ENCODE measurements at places on chromosomes 16 and 17.

- peak; percentile 26 for DNase-seq
Observed at GRCh38 chr16:997440-998051, 16.0 kb downstream of the SOX8 start.

- DNase-seq: peak; percentile 89
Observed at GRCh38 chr16:85819245-85819644, 19.8 kb downstream of the COX4I1 start.

GRCh38 chr17:71975331-71975801 is 145.5 kb upstream of the SOX9 start:
- peak; percentile 60 for DNase-seq

DNA sequence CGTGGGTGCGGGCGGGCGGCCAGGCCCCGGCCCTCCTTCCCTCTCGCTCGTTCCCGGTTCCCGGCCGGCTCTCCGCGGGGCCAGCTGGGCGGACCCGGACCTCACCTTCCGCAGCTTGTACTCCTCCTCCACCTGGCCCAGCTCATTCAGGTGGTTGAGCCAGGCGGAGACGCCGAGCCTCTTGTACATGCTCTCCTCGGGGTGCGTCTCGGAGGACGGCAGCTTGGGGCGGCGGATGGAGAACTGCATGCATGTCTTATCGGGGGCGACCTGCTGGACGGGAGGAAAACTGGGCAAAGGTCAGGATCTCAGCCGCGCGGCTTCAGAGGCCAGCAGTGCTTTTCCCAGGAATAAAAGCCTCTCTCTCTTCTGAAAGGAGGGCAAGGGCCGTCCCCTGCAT is 85.4 kb downstream of the TBC1D16 start:
- DNase-seq: no peak

- no peak for DNase-seq
Observed at GRCh38 chr16:72112452-72112792, 18.8 kb downstream of the DHX38 start.

DNA sequence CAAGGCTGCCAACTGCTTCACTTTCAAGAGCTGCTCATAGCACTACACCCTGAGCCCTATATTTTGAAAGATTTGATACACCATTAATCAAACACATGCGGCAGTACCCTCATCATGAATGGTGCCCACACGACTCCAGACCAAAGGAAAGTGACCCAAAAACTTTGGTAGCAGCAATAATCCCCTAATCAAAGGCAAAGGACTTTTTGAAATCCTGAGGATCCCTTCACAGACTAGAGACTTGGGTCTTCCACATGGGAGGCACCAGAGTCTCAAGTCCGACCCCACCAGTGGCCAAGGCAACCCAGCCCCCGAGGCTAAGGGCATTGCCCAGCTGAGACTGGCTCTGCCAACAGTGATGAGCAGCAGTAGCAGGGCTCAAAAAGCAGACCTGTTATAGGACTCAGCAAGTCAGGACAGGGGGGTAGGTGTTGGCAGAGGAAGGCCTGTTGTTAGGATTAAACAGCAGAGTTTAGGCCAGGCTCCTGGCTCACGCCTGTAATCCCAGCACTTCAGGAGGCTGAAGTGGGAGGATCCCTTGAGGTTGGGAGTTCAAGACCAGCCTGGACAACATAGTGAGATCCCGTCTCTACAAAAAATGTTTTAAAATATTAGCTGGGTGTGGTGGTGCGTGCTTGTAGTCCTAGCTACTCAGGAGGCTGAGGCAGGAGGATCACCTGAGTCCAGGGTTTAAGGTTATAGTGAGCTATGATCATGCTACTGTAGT is 3.2 kb downstream of the TRIM25 start:
- DNase-seq: no peak

GRCh38 chr16:57051696-57052228 is 40.6 kb upstream of the CPNE2 start:
- DNase-seq: no peak

- no peak for DNase-seq
Observed at GRCh38 chr16:84827897-84828296, 8.1 kb downstream of the CRISPLD2 start.

- DNase-seq: peak; percentile 48
Observed at GRCh38 chr17:41360296-41360995, 9.2 kb downstream of the KRT33B start.

DNA sequence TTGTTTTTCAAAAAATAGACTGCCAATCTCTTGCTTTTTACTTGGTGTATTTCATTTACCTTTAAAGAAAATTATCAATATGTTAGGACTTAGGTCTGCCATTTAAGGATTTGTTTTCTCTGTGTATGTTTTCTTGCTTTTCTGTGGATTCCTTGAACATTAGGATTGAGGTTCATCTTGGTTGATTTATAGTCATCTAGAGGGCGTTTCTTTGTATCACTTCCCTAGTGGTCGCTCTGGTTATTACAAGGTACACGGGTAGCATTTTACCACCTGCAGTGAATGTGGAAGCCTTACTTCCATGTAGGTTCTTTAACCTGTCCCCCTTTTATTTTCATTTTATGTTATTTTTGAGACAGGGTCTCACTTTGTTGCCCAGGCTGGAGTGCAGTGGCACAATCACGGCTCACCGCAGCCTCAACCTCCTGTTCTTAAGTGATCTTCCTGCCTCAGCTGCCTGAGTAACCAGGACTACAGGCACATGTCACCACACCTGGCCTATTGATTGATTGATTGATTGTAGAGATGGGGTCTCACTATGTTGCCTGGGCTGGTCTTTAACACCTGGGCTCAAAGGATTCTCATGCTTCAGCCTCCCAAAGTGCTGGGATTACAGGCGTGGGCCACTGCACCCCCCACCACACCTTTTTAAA is 35.2 kb upstream of the CBX4 start:
- peak; percentile 37 for DNase-seq

DNA sequence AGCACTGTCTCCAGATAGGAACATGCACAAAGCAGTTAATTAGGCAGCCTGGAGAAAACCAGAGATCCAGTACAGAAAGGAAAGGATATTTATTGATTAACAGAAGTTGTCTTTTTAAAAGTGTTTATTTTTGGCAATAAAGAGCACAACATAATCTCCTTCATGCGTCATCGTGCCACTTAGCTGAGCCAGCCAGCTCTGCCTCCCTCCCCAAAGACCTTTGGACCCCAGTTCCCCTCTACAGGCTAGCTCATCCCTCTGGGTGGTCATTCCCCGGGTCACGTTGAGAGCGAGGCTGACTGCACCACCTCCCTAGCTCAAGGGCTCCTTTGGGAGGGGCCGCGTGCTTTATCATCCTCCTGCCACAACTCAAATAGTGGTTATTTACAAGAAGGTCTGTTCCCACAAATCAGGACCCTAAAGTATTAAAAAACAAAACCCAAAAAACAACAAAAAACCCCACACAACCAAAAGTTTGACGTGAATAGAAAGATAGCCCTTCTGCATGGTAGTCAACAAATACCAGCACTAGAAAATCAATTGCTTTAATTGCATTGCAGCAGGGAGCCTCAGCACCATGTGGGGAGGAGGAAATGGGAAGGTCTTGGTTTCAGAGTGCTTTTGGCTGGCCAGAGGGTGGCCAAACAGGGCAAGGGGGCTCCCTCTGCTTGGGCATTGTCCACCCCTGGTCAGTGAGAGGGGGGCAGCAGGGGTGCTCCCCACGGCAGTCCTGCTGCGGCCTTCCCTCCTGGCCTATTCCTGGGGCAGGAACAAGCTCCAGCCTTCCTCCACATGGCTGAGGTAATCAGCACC is 9.6 kb downstream of the POLR2C start:
- no peak for DNase-seq

DNA sequence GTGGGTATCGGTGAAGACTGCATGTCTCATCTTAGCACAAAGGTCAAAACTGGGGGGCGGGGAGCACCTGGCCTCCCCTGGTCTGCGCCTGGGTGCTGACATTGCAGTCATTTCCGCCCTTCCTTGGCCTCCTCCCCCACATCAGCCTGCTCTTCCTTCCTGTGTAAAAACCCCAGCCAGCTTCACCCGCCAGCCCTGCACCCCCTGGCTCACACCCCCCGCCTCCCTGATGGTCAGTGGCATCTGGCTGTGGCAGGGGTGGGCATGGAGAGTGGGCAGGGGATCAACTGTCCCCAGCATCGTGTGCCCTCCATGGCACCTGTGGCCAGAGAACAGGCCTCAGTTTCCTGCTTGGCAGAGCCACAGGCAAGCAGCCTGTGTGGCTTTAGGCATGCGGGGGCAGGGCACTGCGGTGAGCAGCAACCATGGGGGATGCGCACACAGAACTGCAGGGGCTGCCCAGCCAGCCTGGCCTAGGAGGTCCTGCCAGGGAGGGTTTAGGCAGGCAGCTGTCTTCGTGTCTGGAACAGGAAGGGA is 26.5 kb upstream of the LASP1NB start:
- DNase-seq: no peak

DNA sequence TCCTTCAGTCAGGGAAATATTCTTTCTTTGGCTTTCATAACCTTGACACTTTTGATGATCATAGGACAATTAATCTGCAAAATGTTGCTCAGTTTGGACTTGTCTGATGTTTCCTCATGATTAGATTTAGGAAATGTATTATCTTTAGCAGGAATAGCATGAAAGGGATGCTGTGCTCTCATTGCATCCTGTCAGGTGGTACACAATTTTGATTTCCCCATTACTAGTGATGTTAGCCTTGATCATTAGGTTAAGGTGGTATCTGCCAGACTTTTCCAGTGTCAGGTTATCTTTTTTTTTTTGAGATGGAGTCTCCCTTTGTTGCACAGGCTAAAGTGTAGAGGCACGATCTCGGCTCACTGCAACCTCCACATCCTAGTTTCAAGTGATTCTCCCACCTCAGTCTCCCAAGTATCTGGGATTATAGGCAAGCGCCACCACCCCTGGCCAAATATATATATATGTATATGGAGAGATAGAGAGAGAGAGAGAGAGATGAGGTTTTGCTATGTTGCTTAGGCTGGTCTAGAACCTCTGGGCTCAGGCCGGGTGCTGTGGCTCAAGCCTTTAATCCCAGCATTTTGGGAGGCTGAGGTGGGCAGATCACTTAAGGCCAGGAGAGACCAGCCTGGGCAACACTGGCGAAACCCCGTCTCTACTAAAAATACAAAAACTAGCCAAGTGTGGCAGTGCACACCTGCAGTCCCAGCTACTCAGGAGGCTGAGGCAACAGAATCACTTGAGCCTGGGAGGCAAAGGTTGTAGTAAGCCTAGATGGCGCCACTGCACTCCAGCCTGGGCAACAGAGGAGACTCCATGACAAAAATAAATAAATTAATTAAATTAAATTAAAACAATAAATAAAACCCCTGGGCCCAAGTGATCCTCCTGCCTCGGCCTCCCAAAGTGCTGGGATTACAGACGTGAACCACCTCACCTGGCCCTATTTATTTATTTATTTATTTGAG is 15.8 kb upstream of the CAVIN1 start:
- no peak for DNase-seq

DNA sequence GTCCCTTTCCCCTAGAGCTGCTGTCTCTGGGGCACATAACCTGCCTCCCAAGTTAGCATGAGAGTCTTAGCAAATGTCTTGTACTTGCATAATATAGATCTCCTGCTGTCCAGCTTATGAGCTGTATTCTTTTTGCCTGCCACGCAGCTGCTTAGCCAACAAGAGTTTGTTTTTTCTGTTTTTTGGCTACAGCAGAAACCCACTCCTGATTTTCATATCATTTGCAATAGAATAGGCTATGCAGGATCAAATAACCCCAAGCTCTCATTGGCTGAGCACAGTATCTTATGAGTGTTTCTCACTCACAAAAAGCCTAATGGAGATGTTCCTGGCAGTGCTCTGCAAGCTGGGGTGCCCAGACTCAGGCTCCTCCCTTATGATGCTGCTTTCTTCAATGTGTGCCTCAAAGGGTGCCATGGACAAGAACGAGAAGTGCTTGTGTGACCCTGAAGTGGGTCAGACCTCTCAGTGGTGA is 23.1 kb downstream of the B9D1 start:
- no peak for DNase-seq

GRCh38 chr17:76772842-76773525 is 35.1 kb downstream of the MFSD11 start:
- DNase-seq: peak; percentile 86

DNA sequence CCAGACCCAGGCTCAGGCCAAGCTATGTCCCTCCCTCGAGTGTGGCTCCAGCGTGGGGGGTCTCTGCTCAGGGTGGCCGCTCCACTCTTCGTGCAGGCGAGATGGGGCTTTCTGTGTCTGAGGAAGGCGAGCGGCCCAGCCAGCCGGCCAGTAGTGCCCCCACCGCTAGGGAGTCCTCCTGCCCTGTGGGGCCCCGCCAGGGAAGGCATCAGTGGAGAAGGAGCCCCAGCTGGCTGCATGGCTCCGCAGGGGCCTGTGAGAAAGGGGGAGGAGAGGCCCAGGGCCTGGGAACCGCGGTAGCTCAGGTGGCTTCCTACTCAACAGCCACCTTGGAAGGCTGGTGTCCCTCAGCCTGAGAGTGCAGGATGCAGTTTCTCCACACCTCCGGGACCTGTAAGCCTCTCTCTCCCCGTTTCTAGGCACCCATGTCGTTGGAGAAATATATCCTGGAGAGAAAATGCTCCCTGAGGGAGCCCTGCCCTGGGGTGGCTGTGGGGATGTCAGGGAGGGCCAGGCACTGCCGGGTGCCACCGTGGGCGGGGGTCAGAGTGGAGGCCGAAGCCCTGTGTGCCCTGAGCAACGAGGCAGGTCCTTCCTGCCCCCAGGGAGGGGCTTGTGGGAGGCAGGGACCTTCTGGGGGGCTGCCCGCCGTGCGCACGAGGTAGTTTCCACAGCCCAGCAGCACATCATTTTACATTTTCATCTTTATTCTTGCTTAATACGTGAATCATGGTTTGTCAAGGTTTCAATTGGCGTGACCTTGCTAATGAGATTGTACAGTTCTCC is 3.3 kb downstream of the PIGQ start:
- DNase-seq: no peak

DNA sequence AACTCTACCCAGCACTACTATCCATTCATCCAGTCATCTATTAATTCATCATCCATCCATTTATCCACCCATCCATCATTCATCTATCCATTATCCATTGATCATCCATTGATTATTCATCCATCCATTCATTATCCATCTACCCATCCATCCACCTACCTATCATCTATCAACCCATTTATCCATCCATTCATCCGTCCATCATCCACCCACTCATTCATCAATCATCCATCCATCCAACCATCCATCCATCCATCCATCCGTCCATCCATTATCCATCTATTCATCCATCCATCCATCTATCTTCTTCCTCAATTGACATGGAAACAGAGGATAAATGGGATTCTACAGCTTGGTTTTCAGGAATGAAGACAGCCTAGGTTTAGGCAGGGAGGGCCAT is 12.0 kb downstream of the SLC4A1 start:
- no peak for DNase-seq

- DNase-seq: no peak
Observed at GRCh38 chr16:89934611-89935553, 11.7 kb downstream of the TUBB3 start.

- no peak for DNase-seq
Observed at GRCh38 chr17:79039171-79039570, 15.2 kb downstream of the C1QTNF1 start.

All from AG08395 (cell line).